ENCODE measurements at places on chromosomes 7 and 10.

GRCh38 chr10:118496525-118496924, 98.9 kb downstream of the PRLHR start:
- no peak for DNase-seq

DNA sequence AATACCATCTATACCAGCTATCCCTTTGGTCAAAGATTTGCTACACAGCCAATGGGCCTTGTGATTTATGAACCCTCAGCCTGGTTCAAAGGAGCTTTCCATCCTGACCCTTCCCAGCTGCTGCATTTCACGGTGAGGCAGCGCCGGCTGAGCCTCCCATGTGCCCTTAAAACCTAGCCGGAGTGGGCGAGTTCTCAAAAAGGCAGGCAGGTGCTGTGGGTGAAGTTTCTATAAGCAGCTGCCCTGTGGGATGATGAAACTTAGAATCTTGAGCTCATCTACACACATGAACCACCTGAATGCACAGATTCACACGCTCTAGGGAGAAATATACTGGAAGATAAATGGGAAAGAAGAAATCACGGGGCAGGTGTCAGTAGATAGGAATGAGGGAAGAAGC, 224.7 kb downstream of the MLLT10 start:
- DNase-seq, result no peak

- DNase-seq, result no peak
These were observed 103.6 kb downstream of the DYNC2I1 start for GRCh38 chr7:158959954-158960353.

GRCh38 chr7:131238347-131238931, 89.2 kb upstream of the MKLN1 start:
- DNase-seq, result peak; percentile 58

- DNase-seq, result no peak
These were observed 10.4 kb downstream of the NFE2L3 start for GRCh38 chr7:26162431-26162830.

DNA sequence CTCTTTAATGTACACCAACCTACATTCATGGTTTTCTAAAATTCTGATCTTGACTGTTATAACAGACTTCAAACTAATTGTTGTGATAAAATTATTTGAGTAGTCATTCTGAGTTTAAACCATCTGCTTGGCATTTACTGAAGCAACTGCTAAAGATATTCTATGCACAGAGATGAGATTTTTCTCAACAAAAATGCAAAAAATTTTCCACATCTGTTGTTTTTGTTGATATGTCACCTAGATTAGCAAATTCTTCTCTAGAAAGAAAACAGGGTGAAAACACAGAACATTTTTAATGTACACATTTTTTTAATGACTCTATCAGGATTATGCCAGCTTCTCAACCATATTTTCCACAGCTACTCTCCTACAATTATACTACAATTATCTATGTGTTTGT, 42.7 kb downstream of the ARHGAP12 start:
- DNase-seq, result no peak

GRCh38 chr7:94832051-94832450, 75.3 kb upstream of the PPP1R9A start:
- peak; percentile 28 for DNase-seq

DNA sequence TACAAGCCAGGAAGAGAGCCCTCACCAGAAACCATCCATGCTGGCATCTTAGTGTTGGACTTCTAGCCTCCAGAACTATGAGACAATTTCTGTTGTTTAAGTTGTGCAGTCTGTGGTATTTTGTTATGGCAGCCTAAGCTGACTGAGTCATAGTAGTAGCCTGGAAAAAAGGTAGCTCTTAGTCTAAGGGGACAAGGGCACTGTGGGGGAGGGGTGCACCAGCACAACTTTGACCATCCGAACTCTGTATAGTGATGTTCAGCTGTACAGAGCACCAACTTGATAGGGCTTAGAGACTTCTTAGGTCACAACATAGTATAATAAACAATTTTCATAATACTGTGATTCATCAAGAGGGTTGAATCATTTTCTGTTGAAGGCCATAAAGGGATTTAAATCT, 14.3 kb downstream of the EIF4EBP2 start:
- DNase-seq, result peak; percentile 50

DNA sequence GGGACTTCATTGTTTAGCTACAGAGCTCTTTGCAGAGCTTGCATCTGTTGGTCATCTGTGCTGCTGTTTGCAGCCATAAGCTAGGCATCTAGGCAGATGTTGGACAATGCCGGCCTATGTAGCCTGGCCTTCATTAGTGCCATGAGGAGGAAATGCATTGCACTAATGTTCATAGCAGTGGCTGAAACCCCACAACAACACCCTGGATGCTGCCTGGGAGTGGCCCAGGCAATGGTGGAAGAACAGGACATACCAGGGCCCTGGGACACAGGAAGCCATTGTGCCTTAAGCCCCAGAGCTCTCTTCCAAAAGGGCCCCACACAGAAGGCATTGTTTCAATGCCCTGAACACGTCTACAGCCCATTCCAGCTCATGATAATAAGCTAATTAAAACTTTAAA, 131.5 kb upstream of the LYZL1 start:
- no peak for DNase-seq

DNA sequence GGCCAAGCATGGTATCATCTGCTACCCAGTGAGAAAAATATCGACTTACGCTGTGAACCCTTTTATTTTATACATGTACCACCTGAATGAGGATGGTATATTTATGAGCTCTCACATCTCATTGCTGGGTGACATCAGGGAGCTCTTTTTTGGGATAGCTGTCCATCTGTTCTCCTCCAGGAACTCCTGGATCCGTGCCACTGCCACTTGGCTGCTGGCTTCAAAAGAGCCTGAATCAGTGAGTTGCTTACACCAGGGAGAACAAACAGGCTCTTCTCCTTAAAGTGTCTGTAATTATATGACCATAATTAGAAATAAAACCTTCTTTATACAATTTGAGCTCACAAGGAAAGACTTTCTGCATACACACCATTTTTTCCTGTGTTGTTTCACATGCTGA, 106.2 kb downstream of the KAT6B start:
- DNase-seq, result peak; percentile 47

- DNase-seq, result no peak
These were observed 75.4 kb downstream of the ATXN7L1 start for GRCh38 chr7:105800849-105801534.

DNA sequence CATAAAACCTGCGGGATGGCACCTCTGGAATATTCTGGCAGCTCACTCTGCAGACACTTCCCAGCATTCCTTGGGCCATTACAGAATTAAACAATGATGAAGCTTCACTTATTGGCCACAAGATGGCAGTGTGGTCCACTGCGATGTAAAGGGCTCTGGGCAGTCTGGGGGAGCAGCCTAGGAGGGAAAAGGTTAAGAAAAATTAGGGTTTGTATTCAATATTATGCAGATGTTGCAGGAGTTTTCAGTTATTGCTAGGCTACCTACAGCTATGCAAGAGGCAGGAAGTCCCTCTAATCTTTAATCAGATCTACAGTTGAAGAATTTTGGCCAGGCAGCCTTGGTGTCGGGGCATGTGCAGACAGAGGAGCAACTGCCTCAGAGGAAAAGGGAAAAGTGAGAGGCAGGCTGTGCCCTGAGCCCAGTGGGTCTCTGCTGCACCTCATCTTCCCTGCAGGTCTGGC, 233.2 kb upstream of the PRSS1 start:
- peak; percentile 78 for DNase-seq

DNA sequence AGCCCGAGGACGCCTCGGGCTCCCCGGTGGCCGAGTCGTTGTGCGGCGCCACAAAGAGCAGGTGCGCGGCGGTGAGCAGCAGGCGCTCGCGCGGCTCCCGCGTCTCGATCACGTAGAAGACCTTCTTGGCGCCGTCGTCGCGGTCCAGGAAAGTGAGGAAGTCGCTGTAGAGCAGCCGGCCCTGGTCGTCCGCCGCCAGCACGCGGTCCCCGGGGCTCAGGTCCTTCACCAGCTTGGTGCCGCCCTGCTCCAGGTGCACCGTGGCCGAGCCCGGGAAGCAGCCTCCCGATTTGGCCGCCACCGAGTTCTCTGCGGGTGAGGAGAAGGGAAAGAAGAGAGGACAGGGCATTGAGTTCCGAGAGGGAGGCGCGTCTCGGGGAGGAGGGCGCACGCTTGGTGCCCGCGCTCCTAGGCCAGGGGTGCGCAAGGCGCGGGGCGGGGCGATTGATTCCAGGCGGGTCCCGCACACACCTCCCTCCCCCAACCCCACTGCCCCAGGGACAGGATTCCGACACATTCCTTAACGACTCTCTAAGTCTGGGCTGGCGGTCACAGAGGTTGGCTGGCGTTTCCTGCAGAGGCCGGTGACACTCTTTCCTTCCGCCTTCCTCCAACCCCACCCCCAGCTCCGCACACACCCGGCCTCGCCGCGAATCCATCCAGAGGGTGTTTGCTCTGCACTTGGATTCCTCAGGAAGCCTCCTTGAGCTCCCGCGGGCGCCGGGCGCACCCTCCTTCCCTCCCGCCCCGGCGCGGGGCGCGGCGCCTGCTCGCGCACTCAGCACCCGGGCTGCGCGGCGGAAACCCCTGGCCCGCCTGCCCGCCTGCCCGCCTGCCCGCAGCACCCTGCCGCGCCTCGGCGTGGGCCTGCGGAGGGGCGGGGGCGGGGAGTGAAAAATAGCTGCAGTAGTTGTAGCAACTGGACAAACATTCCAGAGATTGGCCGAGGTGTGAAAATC, 8.6 kb downstream of the SHH start:
- peak; percentile 53 for DNase-seq

DNA sequence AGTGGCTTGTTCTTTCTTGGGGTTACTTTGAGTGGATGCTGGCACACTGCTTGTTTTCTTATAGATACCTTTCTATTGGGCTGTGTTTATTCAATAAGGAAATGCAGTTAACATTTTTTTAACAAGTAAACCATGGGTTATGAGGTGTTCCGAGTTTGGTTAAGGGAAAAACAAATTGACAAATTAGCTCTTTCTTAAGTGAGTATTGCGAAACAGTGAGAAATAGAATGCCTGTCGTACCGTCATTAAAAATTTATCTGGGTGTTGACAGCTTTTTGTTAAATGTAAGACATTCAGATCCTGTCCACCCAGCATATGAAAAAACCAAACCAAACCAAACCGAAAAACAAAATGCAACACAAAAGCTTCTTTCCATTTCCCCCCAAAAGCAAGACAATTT, 6.2 kb downstream of the CUX1 start:
- DNase-seq, result no peak

- DNase-seq, result peak; percentile 91
These were observed 55.2 kb upstream of the FAM133B start for GRCh38 chr7:92645114-92646061.

GRCh38 chr7:123023126-123023525, 27.6 kb upstream of the TAS2R16 start:
- peak; percentile 58 for DNase-seq

DNA sequence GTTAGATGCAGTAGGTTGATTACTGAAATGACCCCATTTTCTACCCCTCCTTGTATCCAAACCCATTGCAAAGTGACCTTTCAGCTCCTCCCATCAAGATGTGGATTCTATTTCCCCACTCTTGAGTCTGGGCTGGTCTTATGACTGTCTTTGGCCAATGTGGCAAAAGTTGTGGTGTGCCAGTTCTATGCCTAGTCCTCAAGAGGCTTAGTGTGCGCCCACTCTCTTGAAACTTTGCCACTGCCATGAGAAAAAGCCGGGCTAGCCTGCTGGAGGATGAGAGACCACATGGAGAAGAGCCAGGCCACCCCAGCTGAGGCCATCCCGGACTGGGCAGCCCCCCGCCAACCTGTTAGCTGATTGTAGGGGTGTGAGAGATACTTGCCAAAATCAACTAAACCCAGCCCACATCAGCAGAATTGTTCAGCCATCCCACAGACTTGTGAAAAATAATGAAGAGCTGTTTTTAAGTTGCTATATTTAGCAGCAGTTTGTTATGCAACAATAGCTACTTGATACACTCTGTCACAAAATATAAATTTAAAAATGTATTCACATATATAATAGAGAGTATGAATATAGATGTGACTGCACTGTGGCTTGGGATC, 131.0 kb upstream of the PALS2 start:
- no peak for DNase-seq

DNA sequence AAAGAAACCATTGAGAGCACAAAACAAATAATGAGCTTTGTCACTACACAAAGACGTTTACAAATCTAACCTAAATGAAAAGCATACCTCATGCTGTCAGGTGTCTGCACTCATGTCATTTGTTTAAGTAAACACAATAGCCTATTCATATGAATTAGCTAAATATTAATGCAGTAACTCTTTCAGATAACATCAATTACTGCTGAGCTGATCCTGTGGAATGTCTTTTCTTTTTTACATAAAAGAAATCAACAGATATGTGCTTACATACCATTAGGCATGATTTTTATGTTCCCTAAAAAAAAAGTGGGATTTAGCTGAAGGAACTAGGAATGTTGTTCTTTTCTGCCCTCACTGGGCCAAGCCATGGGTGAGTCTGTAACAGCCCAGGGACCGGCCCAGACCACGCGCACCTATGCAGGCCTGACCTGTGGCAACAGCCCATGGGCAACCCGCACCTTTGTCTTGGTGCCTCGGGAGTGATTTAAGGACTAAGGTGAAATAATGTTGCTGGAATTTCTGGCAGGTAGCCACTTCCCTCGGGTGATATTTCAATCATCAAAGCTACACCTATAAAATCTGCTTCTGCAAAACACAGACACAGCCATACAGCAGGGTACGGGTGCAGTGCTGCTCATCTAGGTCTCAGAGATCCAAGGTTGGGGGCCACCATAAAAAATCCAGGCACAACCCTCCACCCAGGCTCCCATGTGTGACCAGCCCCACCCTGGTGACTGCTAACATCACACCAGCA, 44.6 kb downstream of the FGFR2 start:
- DNase-seq, result peak; percentile 26

- no peak for DNase-seq
These were observed 45.4 kb downstream of the CUBN start for GRCh38 chr10:17084258-17084657.

DNA sequence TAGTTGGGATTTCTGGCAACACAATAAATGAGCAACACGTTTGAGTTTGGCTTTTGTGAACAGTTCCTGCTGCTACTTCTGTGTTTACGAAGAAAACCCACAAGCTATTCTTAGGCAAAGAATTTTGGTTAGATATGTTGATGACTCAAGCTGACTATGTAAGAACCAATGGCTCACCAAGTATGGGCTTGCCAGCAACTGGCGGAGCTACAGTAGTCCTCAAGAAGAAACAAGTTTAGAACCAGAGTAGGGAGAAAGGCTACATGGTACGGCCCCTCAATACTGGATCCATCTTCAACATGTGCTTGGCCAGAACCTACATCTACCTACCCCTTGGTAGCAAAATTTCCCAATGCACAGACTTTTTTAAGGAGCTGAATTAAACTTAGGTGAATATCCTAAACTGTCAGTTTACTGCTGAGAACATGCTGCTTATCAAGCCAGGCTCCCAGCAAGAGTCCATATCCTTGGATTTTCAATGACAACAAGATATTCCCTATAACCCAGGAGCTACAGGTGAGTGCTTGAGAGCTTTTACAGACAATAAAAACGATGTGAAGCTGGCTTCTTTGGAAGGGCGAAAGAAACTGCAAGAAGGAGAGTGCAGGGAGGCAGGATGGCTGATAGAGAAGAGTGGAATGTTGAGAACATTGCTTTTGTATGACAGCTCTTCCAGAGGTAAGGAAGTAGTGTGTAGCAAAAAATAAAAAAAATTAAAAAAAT, 74.3 kb upstream of the ASAH2 start:
- peak; percentile 100 for DNase-seq

DNA sequence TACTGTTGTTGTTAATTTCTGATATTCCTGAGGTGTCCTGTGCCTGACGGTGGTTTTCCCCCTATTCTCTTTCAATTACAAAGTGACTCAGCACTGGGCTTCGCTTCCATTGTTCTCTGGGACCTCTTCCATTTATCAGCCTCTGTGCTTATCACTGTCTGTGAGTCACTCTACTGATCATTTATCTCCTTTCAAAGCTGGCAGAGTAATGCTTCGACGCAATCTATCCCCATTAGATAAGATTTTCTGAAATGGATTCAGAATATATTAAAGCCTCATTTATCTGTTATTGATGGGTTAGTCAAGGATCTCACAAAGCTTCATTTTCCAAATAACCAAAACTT, 679.2 kb downstream of the SDK1 start:
- no peak for DNase-seq
